PC-9 (cell line): ENCODE measurements at places on chromosomes 6 and 20. TPM values are rescaled to one million over a fixed set of nuclear protein-coding genes. Genes with fewer than 3 reads are reported as not detected.
A peak's percentile ranks its signal among the peaks of the same experiment; 100 is the strongest.

DNA sequence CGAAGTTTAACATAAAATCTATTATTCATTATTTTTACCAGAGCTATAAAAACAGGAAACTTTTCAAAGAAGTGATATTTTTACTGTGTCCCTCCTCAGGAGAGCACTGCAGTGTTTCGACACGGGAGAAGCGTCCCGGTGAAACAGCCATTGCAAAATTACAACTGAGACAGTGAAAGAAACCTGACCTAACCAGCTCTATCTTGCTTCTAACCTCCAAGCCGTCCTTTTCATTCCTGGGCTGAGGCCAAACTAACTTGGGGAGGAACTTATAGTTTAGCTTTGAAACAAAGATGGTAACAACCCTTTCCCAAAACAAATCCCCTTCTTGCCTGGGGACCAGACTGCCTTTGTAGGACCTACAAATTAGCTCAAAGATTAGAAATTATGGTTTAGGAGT, 79.2 kb downstream of the WDR27 start:
- DNase-seq, result peak; percentile 62

Gene HLA-DMA
- 18.3 and 22.1 TPM in 2 replicates for total RNA-seq

DNA sequence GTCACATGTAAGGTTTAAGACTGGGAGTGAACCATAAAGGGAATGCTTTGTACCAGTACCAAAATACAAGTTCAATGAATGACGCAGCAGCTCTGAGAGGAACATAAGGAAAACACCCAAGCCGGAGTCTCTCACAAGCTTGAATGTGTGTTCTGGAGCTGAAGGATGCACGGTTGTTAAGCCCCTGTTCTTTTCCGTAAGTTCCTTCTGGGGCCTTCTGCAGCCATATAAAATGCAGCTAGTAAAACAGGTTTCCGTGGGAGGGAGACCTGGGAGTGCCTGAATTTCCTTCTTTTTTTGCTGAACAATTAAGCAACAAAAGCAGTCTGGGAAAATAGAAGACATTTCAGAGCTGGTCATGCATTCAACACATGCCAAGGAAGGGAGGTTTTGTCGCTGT, 73.2 kb upstream of the JAG1 start:
- no peak for DNase-seq

DNA sequence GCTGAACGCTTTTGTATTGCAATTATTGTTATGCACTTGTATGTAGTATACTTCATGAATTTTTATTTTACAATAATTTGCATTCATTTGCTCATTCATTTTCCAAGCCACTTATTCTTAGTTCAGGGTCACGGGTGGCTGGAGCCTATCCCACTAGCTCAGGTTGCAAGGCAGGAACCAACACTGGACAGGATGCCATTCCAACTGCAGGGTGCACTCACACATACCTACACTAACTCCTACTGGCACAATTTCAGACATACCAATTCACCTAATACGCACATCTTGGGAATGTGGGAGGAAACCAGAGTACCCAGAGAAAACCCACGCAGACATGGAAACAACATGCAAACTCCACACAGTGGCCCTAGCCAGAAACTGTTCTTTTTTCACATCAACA, 61.8 kb downstream of the LMBRD1 start:
- no peak for DNase-seq

- no peak for DNase-seq
Measured at GRCh38 chr6:123393331-123393730, 243.4 kb downstream of the TRDN start.

DNA sequence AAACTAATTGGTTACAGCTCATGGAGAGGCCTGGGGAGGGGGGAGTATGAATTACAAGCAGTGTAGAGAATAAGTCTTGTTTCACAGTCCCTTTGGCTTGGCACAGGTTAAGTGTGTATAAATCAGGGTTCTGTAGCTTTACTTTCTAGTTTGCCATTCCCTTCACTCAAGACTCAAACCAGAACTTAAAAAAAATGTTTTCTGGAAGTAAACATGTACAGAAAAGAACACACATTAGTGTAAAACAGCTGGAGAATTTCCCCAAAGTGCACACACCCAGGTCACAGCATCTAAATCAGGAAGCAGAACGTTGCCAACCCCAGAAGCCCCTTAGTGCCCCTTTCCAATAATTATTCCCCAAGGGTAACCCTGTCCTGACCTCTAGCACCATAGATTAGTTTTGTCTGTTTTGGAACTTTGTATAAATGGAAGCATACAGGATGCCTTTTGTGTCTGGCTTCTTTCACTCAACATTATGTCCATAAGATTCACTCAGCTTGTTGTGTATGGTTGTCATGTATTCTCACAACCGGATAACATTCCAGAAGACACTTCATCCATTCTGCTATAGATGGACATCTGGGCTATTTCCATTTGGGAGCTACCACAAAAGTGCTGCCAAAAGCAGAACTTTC, 33.7 kb upstream of the SCUBE3 start:
- DNase-seq, result no peak
